ENCODE measurements at places on chromosomes 3 and 15.

GRCh38 chr3:188180114-188180513, 26.2 kb downstream of the LPP start:
- no peak for DNase-seq

- DNase-seq = no peak
Observed at GRCh38 chr15:34999906-35000305, 11.8 kb upstream of the ZNF770 start.

DNA sequence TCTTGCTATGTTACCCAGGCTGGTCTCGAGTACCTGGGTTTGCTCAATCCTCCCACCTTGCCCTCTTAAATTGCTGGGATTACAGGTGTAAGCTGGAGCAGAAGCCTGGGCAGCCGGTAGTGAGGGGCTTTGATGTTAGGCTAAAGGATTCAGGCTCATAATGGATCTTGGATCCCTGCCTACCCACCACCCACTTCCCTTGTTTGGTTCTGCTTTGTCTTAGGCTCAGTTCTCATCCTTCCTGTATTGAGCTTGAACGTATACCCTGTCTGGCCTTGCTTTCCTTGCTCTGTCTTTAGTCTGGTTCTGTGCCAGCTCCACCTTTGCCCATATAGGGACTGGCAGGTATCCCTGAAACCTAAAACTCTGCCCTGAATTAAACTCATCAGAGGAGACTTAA, 1.7 kb downstream of the PPCDC start:
- DNase-seq = no peak

GRCh38 chr3:73543412-73543811, 81.3 kb downstream of the PDZRN3 start:
- DNase-seq = no peak

GRCh38 chr15:60115579-60116380, 111.7 kb downstream of the FOXB1 start:
- DNase-seq = peak; percentile 25
